ENCODE measurements at places on chromosomes 3 and 15. TPM values are rescaled to one million over a fixed set of nuclear protein-coding genes. Genes with fewer than 3 reads are reported as not detected.

- DNase-seq, result no peak
- no peak overlapping the region for H3K4me3 ChIP-seq
- no peaks in the 10 kb centered on the region for H3K36me3 ChIP-seq
- no peak overlapping the region for H3K27ac ChIP-seq
- peaks cover 3% of the 10 kb centered on the region for H3K27me3 ChIP-seq
Observed at GRCh38 chr3:52432225-52432624, 12.7 kb downstream of the SEMA3G start.

GRCh38 chr15:84810073-84810840 lies 6.9 kb upstream of the ALPK3 start:
- no peak overlapping the region for H3K4me3 ChIP-seq
- no peak overlapping the region for H3K27ac ChIP-seq
- DNase-seq, result peak; percentile 29
- H3K4me1 ChIP-seq, result peaks cover 5% of the 10 kb centered on the region
- no peaks in the 10 kb centered on the region for H3K36me3 ChIP-seq
- H3K27me3 ChIP-seq, result no peaks in the 10 kb centered on the region

LDHAL6B gene
- not detected for total RNA-seq

- no peak overlapping the region for H3K4me3 ChIP-seq
- no peak overlapping the region for H3K27ac ChIP-seq
- H3K27me3 ChIP-seq, result no peaks in the 10 kb centered on the region
- H3K36me3 ChIP-seq, result no peaks in the 10 kb centered on the region
Observed at GRCh38 chr3:110456001-110456400, 615.6 kb upstream of the NECTIN3 start.

- no peak for DNase-seq
- H3K27ac ChIP-seq, result no peak overlapping the region
- no peaks in the 10 kb centered on the region for H3K4me1 ChIP-seq
- no peaks in the 10 kb centered on the region for H3K36me3 ChIP-seq
Observed at GRCh38 chr3:72223116-72223515, 438.2 kb upstream of the PROK2 start.

Data from astrocyte (in vitro differentiated cells and primary cell).